CD4-positive, alpha-beta T cell treated with Interferon alpha-2 for 1 hour (primary cell): ENCODE measurements at places on chromosomes 3 and 15.

DNA sequence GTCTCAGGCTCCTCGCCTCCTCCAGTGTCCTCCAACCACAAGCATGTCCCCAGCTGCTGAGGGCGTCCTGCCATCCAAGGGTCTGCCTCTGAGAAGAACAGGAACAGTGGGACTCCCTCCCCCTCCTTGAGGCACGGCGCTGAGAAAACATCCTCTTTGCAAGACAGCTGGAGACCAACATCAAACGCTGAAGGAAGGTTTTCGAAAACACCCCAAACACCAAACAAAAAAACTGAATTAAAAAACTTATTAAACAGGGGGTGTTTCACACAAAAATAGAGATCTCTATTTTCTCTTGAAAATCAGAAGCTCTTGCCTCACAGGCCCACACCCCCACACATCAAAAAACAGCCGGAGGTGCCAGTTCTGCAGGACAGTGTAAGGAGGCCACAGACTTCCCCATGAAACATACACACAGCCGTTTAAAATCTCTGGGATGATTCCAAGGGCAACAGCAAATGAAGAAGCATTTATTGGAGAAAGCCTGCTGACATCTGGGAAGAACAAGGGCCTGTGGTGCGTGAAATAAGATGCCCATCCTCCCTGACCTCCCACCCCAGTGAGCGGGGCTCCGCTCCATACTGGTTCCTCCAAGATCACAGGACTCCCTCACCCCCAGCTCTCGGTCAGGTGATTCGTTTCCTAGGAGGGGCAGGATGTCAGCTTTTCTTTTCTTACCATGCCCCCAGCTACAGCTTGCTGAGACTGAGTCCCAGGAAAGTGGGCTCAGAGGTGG lies 71.3 kb downstream of the NUP210 start:
- DNase-seq, result peak; percentile 13

DNA sequence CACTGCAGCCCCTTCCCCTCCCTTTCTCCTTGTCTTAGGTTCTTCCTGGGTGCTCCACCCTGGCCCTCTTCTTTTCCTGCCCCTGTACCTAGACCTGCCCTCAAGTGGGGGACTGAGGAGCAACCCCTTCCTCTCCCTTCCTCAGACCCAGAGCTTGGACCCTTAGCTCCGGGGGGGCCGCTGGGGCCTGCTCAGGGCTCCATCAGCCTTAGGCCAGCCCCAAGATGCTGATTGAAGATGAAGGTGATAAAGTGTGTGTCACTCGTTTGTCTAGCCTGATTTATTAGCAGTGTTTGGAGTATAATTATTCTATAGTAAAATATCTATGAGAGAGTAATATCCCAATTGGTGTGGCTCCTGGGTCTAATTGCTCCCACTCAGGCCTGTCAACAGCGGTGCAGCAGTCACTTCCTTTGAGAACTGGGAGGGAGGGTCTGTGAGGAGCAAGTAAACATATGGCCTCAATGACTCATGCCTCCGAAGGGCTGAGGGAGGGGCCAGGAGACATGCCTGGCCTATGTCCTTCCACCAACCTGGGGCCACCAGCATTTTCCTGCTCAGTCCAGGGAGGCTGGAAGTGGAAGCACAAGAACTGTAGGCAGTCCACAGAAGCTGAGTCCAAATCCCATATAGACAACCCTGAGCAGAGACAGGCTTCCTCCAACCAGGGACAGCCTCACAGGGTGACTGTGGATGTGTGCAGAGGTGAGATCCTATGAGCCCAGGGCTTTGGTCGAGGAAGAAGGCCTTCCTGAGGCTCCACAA lies 123.2 kb downstream of the DNAJB8 start:
- DNase-seq, result no peak

- DNase-seq, result no peak
Observed at GRCh38 chr15:93900476-93901400, 330.6 kb upstream of the MCTP2 start.

DNA sequence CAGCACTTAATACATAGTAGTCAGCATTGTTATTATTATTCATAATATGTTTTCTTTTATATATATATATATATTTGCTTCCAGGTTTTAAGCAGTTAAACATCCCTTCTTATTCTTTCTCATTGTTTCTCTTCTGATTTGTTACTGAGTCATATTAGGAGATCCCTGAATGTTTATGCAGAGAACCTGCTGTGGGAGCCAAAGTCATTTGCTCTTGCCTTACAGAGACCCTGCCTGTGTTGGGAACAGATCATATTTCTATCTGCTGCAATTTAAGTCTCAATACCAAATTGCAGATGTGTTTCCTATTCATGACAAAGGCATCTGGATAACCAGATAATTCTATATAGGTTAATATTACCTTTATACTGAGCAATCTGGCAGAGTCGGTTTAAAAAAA lies 323.0 kb upstream of the UMPS start:
- DNase-seq, result no peak

DNA sequence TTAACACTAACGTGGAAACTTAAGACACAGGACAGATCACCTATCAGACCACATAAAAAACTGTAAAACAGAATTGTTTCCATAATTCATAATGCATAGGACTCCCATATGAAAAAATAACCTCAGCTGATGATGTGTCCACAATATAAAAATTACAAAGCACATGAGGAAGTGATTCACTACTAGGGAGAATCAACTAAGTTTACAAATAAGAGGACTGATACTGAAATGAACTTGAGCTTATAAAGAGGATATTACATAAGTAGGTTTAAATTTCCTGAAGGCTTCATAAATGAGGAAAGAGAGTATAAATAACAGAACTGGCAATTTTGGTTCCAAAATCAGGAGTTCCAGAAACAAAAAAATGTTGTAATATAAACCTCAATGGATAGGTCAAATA lies 111.9 kb downstream of the SAMMSON start:
- DNase-seq, result no peak

DNA sequence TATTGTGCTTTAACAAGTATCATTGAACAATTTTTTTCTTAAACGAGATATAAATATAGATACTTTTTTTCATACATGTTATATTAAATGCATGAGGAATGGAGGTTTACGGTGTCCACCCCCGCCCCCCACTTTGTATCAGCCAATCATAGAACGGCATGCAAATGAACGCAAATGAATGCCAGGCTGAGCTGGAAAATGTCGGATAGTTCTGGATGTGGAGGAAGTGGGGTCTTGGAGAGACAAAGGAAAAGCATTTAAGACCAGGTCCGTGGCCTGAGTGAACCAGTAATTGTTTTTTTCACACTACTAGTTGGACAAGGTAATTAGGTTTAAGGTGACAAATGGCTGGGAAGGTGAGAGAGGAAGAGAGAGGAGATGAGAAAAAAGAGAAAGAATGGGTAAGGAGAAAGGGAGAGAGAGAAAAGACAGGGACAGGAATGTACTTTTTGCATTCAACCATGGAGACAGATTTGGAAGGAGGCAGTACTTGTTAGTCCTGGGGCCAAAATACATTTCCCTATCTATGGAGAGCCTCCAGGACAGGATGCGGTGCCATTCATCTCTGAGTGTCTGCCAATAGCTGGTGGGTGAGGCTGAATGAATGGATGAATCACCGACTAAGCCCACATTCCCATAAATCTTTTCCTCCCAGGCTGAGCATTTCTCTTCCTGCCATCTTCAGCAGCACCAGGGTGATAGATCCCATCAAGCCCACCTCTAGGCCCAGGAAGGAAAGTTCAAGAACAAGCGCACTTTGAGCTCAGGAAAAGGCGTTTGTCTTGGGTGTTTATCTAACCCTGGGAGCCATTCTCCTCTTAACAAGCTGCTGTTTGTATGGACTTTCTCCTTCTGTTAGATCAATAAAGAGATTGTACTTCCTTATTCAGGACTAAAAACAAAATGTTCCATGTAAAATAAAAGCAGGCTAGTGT lies 1.4 kb upstream of the RAD18 start:
- DNase-seq, result no peak

- no peak for DNase-seq
Observed at GRCh38 chr3:185796431-185797107, 28.3 kb downstream of the IGF2BP2 start.
